ENCODE measurements at places on chromosomes 7 and 10.

- no peak for DNase-seq
Measured at GRCh38 chr7:25565002-25565401, 336.7 kb upstream of the NPVF start.

GRCh38 chr7:12244694-12245093 is 33.6 kb downstream of the TMEM106B start:
- no peak for DNase-seq

DNA sequence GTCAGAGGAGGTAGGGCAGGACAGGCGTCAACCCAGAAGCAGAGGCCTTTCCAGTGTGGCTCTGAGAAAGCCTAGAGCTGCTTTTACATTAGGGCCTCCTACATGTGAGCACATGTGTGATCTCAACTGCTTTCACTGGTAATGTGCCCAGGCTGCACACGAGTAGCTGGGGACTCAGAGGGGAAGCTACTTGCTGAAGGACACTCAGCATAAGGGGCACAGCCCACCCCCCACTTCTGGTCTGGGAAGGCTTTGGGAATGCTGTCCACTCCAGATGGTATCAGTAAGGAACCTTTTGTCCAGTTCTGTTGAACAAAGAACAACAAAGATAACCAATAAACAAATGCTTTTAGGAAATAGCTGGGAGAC is 18.9 kb downstream of the PRF1 start:
- no peak for DNase-seq

DNA sequence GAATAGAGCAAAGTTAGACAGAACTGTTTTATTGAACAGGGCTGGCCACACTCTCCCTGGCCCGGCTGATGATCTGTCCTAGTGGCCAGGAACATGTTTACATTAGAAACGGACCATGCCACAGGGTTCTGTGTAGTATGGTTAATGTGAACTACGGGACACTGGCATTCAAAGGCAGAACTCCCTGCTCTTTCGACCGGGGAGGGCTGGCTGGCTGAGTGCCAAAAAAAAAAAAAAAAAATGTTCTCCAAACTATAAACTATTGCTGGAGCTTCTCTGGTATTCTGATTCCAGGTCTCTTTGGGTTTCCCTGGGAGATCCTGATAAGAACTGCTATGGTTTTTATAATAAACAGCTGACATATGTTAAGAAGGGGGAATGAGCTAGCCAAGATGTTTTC is 1262.6 kb upstream of the SORCS1 start:
- DNase-seq, result no peak

DNA sequence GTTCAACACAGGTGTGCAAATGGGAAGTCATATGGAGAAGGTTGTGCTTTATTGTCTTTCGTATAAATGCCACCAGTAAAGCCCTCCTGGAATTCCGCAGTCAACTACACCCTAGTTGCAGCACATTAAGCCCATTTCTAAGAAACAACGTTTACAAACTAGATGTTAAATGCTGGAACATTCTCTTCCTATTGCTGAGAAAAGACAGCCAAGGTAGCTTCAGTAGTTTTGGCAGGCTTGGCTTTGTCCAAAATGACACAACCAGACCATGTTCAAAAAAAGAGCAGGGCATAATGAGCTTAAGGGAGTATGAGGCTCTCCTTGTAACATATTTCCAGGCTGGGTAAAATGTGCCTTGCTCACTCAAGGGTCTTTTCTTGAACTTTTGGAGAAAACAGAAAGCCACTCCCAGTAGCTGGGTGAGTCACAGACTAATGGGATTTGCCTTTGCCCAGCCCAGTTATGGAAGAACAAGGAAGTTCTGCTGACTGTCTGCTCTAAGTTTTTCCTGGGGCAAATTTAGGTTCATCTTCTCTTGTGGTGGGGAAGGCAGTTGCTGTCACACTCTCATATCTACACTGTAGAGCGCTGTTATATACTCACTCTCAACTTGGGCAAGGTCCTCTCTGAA is 238.7 kb downstream of the PLXNA4 start:
- no peak for DNase-seq

DNA sequence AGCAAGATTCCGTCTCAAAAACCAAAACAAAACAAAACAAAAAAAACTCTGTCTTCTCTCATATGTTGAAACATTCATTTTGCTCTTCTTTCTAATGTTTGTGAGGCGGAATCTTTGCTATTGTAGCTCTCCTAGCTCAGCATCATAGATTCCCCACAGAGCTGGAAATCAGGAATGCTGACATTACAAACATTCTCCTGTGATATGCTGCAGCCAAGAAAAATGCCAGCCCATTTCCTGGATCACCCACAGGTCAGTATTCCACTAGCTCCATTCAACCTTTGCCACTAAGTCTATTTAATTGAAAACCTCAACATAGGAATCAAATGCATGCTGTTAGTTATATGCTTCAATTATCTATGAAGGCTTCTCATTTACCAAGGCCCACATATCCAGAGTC is 186.3 kb downstream of the IPMK start:
- no peak for DNase-seq

Measured in effector CD8-positive, alpha-beta T cell (primary cell).